ENCODE measurements at places on chromosomes 5 and 9.

- no peak for DNase-seq
These were observed 137.5 kb upstream of the HMHB1 start for GRCh38 chr5:143674469-143674786.

- DNase-seq: no peak
These were observed 86.2 kb downstream of the CAMSAP1 start for GRCh38 chr9:135821116-135821515.

DNA sequence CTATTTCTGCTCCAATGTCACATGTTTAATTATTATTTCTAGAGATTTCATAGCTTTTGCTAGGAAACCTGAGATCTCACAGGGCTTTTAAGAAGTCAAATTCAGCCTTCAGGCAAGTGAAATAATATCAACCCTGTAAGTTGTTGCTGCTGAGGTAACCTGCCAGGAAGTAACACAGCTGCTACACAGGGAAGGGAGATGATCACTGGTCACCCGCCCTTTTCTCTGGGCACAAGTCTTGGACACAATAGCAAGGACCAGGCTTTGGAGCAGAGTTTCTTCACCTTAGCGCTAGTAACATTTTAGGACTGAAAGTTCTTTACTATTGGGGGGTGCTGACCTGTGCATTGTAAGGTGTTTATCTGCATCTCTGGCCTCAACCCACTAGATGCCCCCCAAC, 50.1 kb downstream of the PTTG1 start:
- DNase-seq: no peak

DNA sequence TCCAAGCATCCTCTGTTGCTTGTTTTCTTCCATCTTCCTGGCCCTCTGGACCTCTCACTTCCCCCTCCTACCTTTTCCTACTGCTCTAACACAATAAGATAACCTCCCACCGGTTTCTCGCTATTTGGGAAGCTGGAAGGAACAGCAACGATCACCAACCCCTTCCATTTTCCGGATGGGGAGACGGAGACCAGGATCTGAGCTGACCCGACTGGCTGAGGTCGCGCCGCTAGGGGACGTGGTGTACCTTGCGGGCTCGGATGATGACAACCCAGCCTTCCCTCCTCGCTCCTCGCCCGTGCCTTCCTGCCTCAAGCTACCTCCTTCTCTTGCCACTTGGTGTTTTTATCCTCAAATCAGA, 1.9 kb downstream of the LPAR1 start:
- no peak for DNase-seq

GRCh38 chr9:92059661-92060060, 55.6 kb downstream of the SPTLC1 start:
- no peak for DNase-seq

- no peak for DNase-seq
These were observed 30.4 kb downstream of the DUSP1 start for GRCh38 chr5:172740428-172741205.

GRCh38 chr5:133295520-133295919, 243.7 kb downstream of the HSPA4 start:
- DNase-seq: no peak

DNA sequence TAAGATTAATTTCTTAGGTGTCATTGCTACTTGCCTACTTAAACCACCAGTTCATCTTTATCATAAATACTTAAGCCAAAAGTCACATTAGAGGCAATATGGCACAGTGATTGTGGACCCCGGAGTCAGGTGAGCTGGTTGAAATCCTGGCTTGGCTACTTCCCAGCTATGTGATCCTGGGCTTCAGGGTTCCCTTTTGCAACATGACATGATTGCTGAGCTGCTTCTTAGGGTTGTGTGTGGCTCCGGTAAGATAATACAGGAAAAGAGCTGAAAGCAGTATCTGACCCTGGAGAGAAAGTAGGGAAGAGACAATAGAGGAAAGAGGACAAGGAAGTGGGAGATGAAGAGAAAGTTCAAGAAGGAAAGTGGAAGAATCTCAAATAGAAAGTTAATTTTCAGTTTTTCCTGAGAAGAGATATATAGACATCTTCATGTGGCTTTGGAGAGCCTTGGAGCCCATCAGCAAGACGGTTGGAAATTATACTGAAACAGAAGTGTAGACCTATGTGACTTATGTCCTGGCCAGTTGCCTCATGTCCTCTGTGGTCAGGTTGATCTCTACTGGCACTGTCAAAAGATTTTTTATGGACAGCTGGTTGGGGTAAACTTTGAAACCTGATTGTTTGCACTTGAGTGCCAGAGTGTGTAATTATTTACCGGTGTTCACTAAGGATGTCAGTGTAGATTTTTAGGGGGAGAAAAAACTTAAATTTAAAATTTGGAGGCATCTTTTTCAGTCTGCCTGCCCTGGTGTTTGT, 93.2 kb downstream of the GHR start:
- DNase-seq: no peak

GRCh38 chr5:108420755-108421154, 38.9 kb upstream of the FBXL17 start:
- no peak for DNase-seq

DNA sequence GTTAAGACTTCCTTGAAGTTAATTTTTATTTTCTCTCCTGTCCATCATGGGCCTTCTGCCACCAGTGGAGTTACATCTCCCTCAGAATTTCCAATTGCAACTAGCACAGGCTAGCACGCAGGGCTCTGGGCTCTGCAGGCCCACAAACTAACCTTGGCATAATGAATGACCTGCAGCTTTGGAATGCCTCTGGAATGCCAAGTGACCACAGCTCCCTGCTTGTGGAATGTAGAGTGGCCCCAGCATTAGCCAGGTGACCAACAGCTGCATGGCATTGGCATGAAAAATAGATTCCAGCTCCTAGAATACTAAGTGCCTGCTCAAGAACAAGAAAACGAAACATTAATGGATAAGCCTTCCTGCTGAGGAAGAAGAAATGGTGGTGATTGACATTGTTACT, 726.1 kb downstream of the BRINP1 start:
- no peak for DNase-seq

- no peak for DNase-seq
These were observed 20.8 kb downstream of the SLC46A2 start for GRCh38 chr9:112869917-112870316.

GRCh38 chr5:93532370-93532769, 48.6 kb downstream of the NR2F1-AS1 start:
- no peak for DNase-seq

DNA sequence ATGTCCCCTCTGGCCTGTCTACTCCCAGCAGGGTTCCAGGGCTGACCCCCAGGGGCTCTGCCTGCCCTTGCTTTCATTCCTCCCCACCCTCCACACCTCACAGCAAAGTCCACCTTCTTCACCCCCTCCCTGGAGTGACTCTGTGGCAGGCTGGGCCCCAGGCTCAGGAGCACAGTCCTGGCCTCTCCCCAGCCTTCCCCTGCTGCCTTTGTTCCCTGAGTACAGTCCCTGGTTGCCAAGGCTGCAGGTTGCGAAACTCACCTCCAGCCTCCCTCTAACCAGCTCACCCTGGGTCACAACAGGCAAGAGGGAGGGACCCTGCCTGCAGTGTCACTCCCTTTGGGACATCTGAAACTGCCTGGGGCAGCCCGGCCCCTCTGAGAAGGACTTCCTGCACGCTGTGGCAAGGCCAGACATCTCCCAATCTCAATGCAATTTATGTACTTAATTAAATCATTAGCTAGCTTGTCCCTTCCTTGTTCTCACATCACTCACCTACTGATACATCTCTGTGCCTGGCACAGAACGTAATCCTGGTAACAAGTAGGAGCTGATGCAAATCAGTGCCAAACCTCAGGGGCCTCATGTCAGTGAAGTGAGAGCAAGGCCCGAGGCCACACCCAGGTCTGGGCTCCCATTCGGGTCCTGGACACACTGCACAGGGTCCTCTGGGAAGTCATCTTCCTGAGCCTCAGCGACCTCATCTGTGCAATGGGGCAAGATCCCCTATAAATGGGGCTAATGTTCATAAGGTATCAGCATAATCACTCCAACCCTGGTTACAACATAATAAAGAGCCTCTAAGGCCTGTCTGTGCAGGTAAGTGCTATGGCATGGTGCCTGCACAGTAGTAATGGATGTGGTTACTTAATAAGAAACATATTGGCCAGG, 27.3 kb upstream of the TRIM14 start:
- DNase-seq: peak; percentile 92

DNA sequence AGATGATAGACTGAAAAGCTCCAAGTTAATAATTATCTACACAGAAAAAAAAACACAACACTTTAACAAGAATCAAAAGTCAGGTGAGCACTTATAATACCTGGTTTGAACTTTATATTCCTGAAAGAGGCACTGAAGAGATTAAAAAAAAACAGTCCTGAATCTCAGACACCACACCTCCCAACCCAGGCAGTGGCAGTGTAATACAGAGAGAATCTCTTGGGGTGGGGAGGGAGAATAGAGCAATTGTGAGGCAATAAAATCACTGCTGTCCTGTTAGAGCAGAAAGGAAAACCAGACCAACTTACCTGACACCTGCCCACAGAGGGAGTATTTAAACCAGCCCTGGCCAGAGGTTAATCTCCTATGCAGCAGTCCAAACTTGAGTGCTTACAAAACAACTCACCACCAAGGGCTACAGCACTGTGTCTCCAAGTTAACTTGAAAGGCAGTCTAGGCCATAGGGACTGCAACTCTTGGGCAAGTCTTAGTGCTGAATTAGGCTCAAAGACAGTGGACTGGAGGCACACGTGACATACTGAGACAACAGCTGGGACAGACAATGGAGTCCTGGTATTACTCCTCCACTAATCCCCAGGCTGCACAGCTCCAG, 54.2 kb downstream of the SLCO4C1 start:
- DNase-seq: no peak

DNA sequence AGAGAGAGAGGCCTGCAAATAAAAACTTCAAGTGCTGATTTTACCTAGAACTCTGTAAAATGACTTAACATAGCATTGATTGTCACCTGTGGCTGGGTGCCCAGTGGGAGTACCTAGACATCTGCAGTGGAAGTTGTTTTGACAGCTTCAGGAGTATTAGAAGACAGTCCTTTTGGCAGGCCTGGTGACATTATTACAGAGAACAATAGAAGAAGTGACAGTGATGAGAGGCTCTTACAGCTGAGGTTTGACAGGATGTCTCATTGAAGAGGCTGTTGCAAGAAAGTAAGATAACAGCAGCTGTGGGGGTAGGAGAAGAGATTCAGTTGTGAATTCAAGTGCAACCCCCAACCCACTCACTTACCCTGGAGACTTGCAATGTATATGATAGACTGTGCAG, 27.9 kb upstream of the MUSK start:
- DNase-seq: no peak

DNA sequence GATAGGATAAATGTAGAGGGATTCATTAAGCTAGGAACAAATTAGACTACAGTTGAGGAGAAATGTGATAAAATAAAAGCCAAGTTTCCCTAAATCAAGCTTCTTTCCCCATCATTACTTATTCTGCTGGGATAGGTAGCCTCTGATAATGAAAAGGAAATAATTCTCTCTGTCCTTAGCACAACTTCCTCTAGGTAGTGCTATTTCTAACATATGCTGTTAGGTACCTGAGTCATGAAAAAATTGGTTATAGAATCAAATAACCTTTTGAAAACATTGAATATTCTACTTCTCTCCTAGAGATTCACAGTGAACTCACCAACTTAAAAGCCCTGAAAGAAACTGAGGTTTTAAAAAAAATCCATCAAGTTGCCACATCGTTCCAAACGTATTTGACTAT, 1793.1 kb downstream of the EFNA5 start:
- no peak for DNase-seq

- DNase-seq: peak; percentile 7
These were observed 166.4 kb downstream of the PIK3R1 start for GRCh38 chr5:68381909-68382308.

- DNase-seq: no peak
These were observed 74.9 kb downstream of the NREP start for GRCh38 chr5:111682121-111682520.

GRCh38 chr5:31124651-31125305, 68.7 kb upstream of the CDH6 start:
- no peak for DNase-seq

- no peak for DNase-seq
These were observed 14.6 kb upstream of the F2RL1 start for GRCh38 chr5:76804266-76804665.

GRCh38 chr5:142795251-142795650, 25.1 kb downstream of the ARHGAP26 start:
- DNase-seq: no peak

DNA sequence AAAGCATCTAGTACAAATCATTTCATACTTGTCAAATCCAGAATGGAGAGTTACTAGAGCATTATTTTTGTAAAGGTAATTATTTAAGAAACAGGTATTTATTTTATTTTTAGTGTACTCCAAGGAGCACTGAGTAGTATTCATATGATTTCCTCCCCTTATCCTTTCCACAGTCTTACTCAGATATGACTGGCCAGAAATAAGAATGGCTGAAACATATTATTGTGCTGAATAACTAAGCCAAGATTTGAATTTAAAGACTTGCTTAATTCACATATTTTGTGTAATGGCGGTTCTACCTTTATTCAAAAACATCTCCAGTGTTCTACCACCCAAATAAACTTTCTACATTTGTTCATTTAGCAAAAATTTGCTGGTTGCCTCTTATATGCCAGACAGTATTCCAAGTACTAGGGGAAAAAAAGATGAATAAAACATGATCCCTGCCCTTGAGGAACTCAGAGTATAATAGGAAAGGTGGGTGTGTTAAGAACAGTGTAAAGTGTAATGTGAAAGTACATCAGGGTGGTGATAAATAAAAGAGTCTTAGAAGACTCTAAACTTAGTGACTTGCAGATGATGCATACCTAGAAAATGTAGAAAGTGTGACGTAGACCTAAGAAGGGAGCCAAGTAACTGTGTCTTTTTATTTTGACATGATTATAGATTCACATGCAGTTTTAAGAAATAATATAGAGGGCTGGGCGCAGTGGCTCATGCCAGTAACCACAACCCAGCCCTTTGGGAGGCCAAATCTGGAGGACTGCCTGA, 110.4 kb upstream of the GRHPR start:
- DNase-seq: no peak

- no peak for DNase-seq
These were observed 342.0 kb upstream of the IRX4 start for GRCh38 chr5:2224689-2225088.

GRCh38 chr5:137646761-137647160, 89.1 kb downstream of the KLHL3 start:
- no peak for DNase-seq

DNA sequence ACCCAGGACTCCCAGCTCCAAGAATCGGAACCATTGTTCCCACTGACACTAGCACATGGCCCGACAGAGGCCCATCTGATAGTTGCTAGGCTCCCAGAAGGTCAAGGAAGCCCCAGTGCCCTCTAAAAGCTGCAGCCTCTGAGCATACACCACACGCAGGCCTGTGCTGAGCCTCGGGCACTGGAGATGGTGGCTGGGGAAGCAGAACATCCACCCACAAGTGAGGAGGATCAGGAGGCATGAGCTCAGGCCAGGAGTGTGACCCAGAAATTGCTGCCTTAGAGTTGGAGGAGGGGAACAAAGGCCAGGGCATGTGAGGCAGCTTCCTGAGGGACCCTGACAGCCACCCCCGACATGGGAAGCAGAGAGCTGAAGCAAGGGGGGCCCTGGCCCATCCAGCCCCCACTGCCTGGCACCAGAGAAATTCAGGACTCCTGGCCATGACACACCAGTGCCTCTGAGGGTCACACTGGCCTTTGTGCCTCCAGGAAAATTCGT, 21.4 kb downstream of the IPPK start:
- no peak for DNase-seq
